ENCODE measurements at places on chromosomes 7 and 10.

GRCh38 chr7:103905997-103906396, 83.5 kb downstream of the RELN start:
- DNase-seq = no peak

GRCh38 chr10:84766923-84767322, 438.5 kb downstream of the CCSER2 start:
- no peak for DNase-seq

DNA sequence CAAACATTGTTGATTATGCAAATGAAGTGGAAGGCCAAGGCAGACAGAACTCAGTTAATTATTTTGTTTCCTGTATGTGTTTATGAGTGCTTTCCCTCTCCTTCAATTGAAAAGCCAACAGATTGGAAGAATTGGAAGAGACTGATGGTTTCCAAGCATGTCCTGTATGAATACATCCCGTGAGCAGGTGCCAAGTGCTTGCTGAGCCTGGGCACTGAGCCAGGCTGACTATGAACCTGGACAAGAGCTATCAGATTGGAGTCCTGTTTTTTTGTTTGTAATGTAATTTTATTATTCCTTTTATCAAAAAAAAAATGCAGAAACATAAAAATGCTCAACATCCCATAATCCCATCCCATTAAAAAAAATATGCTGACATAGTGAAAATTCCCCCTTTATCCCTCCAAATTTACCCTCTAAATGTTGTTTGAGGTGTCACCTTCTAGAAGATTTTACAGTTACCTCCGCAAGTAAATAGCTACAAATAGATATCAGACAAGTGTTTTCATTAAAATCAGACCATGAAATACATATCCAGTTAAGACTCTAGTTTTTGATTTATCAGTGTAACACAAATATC, 449.5 kb downstream of the GRID1 start:
- peak; percentile 64 for DNase-seq

DNA sequence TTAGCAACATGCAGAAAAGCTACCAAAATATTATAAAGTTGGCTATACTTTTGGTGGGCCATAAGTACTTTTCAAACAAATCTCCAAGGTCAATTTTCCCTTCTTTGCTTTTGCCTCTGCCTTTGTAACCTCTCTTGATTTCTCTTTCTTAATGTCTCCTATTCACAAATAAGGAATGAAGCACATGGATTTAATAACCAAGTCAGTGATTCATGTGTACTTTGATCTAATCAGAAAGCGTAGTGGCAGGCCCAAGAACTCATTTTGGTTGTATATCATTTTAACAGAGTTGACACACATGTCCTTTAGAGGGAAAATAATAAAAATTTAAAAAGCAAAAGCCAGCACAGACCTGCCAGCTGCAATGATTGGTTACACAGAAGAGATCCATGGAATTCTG, 93.7 kb downstream of the FZD1 start:
- no peak for DNase-seq

- no peak for DNase-seq
Measured at GRCh38 chr10:51867956-51868355, 168.6 kb upstream of the CSTF2T start.

DNA sequence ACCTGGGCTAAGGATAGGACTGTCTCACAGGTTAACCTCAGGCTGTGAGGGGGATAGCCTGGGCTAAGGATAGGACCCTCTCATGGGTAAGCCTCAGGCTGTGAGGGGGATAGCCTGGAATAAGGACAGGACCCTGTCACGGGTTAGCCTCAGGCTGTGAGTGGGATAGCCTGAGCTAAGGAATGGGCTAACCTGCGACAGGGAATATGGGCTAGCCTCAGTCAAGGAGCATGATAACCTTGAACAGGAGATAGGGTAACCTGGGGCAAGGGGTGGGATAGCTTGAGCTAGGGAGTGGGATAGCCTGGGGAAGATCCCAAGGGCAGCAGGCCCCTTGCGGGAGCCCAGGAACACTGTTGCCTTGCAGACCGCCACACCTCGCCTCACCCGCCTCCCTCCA, 42.7 kb downstream of the GRID2IP start:
- DNase-seq = no peak

- DNase-seq = no peak
Measured at GRCh38 chr10:20596911-20597310, 300.2 kb downstream of the NEBL start.

Measured in NCI-H2081 treated with DMSO at 0.1 percent for 48 hours (cell line).